ENCODE measurements at places on chromosomes 1 and 21. TPM values are rescaled to one million over a fixed set of nuclear protein-coding genes. Genes with fewer than 3 reads are reported as not detected.

TIAM1 gene
- total RNA-seq = 2.9 TPM

ANKRD35 gene
- total RNA-seq = 5.5 TPM

MSH4 gene
- total RNA-seq = 0.33 TPM

SAMD11 gene
- 11.1 TPM for total RNA-seq

KRTAP7-1 gene
- total RNA-seq = not detected

HCRTR1 gene
- not detected for total RNA-seq

DMRTA2 gene
- 0.15 TPM for total RNA-seq

CBS gene
- 58.5 TPM for total RNA-seq

BEST4 gene
- 0.33 TPM for total RNA-seq

FMO1 gene
- 0.66 TPM for total RNA-seq

DCST1 gene
- total RNA-seq = not detected

FCRL5 gene
- total RNA-seq = not detected

TMEM52 gene
- 0.15 TPM for total RNA-seq

SLC37A1 gene
- total RNA-seq = 2.3 TPM

SPRR1B gene
- not detected for total RNA-seq

CAPZA1 gene
- total RNA-seq = 287 TPM

SPRR5 gene
- not detected for total RNA-seq

AGBL4 gene
- total RNA-seq = not detected

GJC2 gene
- total RNA-seq = 14.8 TPM

FCAMR gene
- not detected for total RNA-seq

OR10Z1 gene
- not detected for total RNA-seq

AIRE gene
- under 0.01 TPM for total RNA-seq

LDLRAD1 gene
- total RNA-seq = not detected

TRIM58 gene
- total RNA-seq = under 0.01 TPM

SRGAP2C gene
- total RNA-seq = 39.7 TPM

LCA5L gene
- total RNA-seq = 0.66 TPM

LHX4 gene
- not detected for total RNA-seq

LMX1A gene
- total RNA-seq = not detected

IL22RA1 gene
- 0.17 TPM for total RNA-seq

KCNH1 gene
- total RNA-seq = 0.15 TPM

AK4 gene
- 23.4 TPM for total RNA-seq

SCCPDH gene
- total RNA-seq = 61.4 TPM

ICOSLG gene
- total RNA-seq = under 0.01 TPM

FAM110D gene
- total RNA-seq = not detected

GNAT2 gene
- total RNA-seq = 0.17 TPM

PHTF1 gene
- 31.4 TPM for total RNA-seq

KLHDC8A gene
- not detected for total RNA-seq

TCEANC2 gene
- total RNA-seq = 5.8 TPM

SLC1A7 gene
- total RNA-seq = 1.2 TPM

PTAFR gene
- 0.15 TPM for total RNA-seq

DCLRE1B gene
- 1.2 TPM for total RNA-seq

PGBD5 gene
- total RNA-seq = 1.7 TPM

DCAF6 gene
- total RNA-seq = 83.2 TPM

CRYAA gene
- not detected for total RNA-seq

OR2L13 gene
- total RNA-seq = not detected

ABCG1 gene
- total RNA-seq = 4.5 TPM

FAM131C gene
- 0.50 TPM for total RNA-seq

LEFTY2 gene
- total RNA-seq = not detected

GCSAML gene
- total RNA-seq = not detected

BRDT gene
- total RNA-seq = not detected

TMEM125 gene
- not detected for total RNA-seq

SYT2 gene
- not detected for total RNA-seq

TMIGD3 gene
- not detected for total RNA-seq

OXCT2 gene
- 4.1 TPM for total RNA-seq

Data from smooth muscle cell of trachea (primary cell).